Hematopoietic multipotent progenitor cell treated with erythropoietin and hydrocortisone succinate and interleukin-3 and kit ligand, for 8 days (in vitro differentiated cells): ENCODE measurements at places on chromosomes 5 and 9.
A peak's percentile ranks its signal among the peaks of the same experiment; 100 is the strongest.

DNA sequence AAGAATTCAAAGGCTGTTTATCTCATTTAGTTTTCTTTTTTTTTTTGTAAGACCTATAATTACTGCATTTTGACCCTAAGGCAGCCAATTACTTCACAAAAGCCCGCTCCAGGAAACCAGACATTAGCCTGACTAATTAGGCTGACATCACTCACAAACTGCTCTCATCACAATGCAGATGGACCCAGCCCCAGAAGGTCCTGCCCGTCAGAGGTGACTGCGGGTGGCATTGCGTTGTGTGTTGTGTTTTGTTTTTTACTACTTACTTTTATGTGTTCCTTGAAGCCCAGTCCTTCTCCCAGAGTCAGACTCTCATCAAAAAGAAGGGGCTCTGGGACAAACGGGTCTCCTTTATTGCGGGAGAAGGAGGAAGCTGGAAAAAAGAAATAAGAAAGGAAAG, 172.2 kb downstream of the HSD17B3 start:
- DNase-seq = no peak

- no peak for DNase-seq
Observed at GRCh38 chr9:34070606-34071324, 22.1 kb upstream of the UBAP2 start.

GRCh38 chr5:14512574-14512973, 69.0 kb upstream of the OTULINL start:
- no peak for DNase-seq

- DNase-seq = no peak
Observed at GRCh38 chr9:120538339-120538738, 41.6 kb downstream of the CDK5RAP2 start.

GRCh38 chr5:84383296-84383815, 1.3 kb downstream of the EDIL3 start:
- no peak for DNase-seq

DNA sequence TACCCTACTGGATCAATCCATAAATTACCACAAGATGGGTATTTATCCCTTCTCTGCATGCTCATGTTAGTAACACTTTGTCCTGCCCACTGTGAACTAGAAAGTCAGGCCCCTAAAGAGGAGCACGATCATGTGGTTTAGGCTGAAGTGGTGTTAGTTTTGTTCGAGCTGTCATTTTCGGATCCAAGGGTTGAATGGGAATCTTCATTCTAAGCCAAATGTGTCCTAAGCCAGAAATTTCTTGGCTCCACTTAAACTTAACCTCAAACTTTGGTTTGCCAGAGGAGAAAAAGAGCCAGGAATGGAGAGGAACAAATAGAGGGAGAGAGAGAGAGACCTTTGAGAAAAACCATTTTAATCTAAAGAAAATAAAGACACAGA, 837.7 kb upstream of the ZNF608 start:
- DNase-seq = no peak

- no peak for DNase-seq
Observed at GRCh38 chr9:111896942-111897600, 457 bp downstream of the UGCG start.

- peak; percentile 30 for DNase-seq
Observed at GRCh38 chr9:104091708-104092107, 2.4 kb upstream of the SMC2 start.

- DNase-seq = no peak
Observed at GRCh38 chr5:111252799-111253545, 28.8 kb downstream of the CAMK4 start.

GRCh38 chr5:154371687-154372086, 74.1 kb upstream of the SAP30L start:
- DNase-seq = peak; percentile 72

DNA sequence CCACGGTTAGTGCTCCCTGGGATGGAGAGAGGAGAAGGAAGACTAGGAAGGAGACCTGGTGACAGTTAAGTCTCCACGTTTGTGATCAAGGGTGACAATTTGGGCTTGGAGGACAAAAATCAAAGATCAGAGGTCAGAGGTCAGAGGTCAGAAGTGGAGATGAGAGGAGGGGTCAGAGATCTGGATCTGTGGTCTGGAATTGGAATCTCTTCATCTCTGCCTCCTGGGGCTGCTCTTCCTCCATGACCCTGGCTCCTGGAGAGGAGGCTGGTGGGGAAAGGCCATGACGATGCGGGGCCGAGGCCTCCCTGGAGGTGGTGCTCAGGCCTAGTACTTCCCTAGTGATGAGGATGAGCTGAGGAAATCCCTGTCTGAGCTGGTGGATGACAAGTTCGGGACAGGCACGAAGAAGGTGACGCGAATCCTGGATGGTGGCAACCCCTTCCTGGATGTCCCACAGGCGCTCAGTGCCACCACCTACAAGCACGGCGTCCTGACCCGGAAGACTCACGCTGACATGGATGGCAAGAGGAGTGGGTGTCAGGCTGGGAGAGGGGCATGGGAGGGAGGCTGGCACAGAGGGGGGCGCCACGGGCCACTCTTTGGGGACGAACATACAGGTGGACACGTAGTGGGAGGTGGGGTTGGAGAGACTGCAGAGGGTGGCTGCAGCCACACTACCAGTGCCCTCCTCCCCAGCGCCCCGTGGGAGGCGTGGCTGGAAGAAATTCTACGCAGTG, 41.0 kb downstream of the PSD2 start:
- no peak for DNase-seq

GRCh38 chr9:129613520-129614175, 7.3 kb downstream of the C9orf50 start:
- DNase-seq = no peak

DNA sequence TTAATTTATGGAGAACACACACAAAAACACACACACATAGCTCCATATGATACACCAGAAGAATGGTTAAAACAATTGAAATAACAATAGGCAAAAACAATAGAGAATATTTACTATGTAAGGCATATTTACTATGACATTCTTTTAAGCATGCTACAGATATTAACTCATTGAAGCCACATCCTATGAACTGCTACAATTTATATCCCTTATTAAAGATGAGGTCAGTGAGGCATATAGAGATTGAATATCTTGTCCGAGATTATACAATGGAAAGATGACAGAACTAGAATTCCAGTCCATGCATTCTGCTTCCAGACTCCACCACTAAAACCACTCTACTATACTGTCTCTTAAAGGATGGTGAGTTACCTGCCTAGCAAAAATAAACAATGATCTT, 60.7 kb downstream of the ADAMTS12 start:
- no peak for DNase-seq
